ENCODE measurements at places on chromosomes 12 and 14.

GRCh38 chr12:47735649-47736048 is 10.4 kb upstream of the ENDOU start:
- no peak for DNase-seq

GRCh38 chr12:91179966-91180561 is 2.6 kb downstream of the DCN start:
- DNase-seq, result no peak

- DNase-seq, result no peak
Measured at GRCh38 chr14:70697701-70698100, 56.0 kb downstream of the TTC9 start.

GRCh38 chr14:98028162-98028561 is 1231.0 kb downstream of the VRK1 start:
- DNase-seq, result no peak

DNA sequence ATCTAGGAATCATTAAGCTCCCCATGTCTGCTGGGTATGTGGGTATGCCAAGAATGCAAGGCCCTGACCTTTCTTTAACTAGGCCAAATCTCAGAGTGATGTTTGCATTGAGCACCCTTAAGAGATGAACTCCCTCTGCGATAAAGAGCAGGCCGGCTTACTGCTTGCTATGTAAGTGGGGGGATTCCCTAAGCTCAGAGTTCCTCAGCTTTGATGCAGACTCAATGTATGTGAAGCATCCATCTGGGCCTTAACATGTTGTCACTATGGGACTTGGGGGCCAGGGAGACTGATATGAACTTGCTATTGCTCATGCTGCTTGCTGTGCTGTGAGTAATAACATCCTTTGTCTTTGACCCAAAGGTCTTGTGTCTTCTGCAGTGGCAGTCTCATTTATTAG is 149.7 kb downstream of the C12orf75 start:
- no peak for DNase-seq

- DNase-seq, result no peak
Measured at GRCh38 chr14:104119119-104119487, 19.3 kb upstream of the KIF26A start.

GRCh38 chr12:58496411-58497190 is 423.7 kb downstream of the LRIG3 start:
- DNase-seq, result no peak

Data from KBM-7 (cell line).